ENCODE measurements at places on chromosomes 7 and 10.

GRCh38 chr7:87592300-87592699, 8.4 kb downstream of the ABCB1 start:
- no peak for DNase-seq

DNA sequence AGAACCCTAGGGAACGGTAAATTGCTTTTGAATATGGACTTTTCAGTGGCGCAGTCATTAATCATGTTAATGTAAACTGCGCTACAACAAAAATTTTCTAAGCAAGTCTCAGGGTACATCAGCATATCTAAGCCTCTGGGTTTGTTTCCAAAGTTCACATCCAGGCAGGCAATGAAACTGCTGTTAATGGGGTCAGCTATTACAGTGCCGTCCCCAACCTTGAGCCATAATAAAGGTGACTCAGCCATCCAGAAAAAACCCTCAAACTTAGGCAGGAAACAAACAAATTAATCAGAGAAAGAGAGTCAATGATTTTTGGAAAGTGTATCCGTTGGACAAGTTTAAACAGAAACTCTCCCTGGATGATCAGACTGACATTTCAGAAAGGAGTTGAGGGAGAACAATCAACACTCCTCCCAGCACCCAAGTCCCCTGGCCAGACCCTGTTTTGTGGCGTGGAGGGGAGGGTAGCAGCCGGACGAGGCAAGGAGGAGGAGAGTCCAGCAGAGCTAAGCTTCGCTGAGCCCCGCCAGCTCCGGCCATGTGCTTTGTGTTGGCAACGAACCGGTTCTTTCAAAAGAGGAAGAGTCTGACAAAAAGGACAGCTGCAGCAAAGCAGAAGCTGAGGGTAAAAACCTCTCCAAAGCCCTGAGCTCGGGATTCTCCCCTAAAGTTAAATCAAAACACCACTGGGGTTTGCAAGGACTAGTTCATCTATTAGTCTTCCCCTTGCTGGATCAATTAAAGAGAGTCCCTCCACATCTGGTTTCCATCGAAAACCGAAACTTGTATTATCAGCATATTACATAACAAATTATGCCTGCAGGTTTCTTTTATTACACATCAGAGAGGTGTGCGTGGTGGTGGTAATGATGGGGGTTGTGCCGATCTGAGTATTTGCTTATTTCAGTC, 3.6 kb downstream of the FAM53B start:
- DNase-seq = no peak

DNA sequence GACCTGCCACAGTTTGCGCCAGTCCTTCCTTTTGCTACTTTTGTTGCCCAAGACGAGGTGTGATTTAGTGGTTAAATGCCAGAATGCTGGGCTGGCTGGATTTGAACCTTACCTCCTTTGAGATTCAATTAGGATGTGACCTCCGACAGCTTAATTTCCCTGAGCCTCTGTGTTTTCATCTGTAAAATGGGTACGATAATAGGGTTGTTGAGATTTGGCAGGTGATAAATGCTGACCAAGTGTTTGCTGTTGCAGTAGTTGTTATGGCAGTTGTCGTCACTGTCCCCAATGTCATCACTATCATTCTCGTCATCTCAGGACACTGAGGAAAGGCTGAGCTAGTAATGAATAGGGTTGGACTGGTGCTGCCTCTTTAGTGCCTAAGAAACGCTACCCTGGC, 61.1 kb downstream of the GRK5 start:
- no peak for DNase-seq

- DNase-seq = no peak
Measured at GRCh38 chr7:81506609-81507008, 263.2 kb downstream of the HGF start.
